Cardiac fibroblast (primary cell): ENCODE measurements at places on chromosomes 7 and 10.

DNA sequence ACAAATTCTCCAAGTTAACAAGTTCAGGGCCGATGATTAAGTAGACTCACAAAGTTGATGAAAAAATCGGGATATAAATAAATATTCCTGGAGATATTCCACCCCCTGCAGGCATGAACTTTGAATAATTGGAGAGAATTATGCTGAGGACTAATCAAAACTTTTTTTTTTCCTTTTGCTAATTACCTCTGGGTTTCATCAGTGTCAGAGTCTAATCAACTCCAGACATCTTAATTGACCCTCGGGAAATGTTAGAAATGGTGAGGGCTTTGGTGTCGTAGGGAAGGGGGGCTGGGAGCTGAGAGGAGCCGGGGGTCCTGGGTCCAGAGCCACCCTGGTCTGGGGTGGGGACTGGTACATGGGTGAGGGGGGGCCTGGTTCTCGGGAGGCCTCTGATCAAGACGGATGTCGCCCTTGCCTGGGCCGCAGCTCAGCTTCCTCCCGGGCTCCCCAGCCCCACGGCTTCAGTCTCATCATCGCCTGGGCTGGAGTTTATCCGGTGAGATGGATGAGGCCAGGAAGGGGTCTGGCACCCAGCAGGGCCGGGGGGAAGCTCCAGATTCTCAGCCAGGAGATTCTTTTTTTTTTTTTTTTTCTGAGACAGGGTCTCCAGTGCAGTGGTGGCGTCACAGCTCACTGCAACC, 30.4 kb upstream of the ELFN1 start:
- DNase-seq = no peak

GRCh38 chr7:12297283-12298108, 86.4 kb downstream of the TMEM106B start:
- DNase-seq = no peak

DNA sequence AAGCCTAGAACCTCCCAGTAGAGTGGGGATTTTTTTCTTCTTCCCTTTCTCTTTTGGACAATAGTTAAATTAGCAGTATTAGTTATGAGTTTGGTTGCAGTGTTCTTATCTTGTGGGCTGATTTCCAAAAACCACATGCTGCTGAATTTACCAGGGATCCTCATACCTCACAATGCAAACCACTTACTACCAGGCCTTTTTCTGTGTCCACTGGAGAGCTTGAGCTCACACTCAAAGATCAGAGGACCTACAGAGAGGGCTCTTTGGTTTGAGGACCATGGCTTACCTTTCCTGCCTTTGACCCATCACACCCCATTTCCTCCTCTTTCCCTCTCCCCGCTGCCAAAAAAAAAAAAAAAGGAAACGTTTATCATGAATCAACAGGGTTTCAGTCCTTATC, 5.4 kb downstream of the OPN1SW start:
- DNase-seq = peak; percentile 70

DNA sequence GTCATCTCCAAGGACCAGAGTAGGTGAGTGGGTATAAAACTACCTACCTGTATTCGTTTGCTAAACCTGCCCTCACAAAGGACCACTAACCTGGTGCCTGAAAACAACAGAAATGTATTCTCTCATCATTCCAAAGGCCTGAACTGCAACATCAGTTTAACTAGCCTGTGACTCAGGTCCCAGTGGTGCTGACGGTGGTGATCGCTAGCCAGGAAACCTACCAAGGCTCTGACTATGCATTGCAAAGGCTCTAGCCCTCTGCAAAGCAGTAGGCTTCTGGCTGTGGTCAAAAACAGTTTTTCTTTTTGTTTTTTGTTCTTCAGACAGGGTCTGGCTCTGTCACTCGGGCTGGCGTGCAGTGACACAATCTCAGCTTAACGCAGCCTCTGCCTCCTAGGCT, 107.5 kb downstream of the NPTX2 start:
- no peak for DNase-seq

DNA sequence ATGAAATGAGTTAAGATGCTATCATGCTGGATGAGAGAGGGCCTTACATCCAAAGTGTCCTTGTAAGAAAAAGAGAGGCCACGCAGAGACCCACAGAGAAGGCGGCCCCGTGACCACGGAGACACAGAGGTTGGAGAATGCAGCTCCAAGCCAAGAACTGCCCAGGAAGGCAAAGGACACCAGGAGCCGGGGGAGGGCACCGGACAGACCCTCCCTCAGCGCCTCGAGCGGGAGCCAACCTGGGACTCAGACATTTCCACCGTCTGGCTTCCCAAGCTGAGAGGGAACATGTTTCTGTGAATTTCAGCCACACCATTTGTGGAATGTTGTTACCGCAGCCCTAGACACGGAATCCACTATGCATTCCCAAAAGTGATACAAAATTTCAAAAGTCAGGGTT, 22.9 kb downstream of the TCERG1L start:
- no peak for DNase-seq

GRCh38 chr10:20993389-20993788, 96.3 kb upstream of the NEBL start:
- peak; percentile 60 for DNase-seq

GRCh38 chr10:113959383-113959760, 84.3 kb upstream of the ADRB1 start:
- no peak for DNase-seq

GRCh38 chr7:26136831-26137230, 15.2 kb upstream of the NFE2L3 start:
- DNase-seq = no peak

DNA sequence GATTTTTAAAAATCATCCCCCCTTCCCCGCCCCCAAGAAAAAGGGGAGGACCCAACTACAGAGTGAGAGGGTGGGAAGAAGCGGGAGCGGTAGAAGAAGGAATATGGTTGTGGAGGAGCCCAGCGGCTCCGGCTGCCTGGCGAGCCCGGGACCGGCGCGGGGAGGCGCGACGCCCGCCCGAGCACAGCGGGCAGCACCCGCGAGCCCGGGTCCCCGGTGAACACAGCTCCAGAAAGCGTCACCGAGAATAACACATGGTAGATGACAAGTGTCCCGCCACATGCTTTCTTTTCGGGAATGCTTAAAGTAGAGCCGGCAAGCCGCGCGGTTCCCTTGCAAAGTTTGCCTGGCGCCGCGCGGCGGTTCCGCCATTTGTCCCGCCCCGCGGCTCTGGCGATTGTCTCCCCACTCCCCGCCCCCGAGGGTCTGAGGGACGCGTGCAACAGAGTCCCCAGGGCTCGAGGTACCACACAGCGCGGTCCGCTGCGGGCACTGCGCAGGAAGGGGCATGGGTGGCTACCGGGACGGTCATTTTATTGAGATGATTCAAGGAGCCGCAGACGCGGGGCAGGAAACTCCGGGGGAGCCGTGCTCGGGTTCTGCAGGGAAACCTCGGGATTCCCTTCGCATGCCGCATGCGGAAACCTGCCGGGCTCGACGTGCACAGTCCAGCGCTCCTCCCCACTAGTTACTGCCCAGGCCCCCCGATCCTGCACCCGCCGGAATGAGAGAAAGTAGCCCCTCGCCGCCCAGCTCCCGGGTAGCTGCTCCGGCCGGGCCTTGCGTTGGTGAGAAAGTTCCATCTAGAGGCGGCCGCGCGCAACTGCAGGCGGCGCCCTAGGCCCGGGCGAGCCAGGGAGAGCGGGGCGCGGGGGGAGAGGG, 781 bp upstream of the GRM8 start:
- peak; percentile 60 for DNase-seq

- DNase-seq = peak; percentile 71
These were observed 2.1 kb downstream of the FAM20C start for GRCh38 chr7:194252-195009.

DNA sequence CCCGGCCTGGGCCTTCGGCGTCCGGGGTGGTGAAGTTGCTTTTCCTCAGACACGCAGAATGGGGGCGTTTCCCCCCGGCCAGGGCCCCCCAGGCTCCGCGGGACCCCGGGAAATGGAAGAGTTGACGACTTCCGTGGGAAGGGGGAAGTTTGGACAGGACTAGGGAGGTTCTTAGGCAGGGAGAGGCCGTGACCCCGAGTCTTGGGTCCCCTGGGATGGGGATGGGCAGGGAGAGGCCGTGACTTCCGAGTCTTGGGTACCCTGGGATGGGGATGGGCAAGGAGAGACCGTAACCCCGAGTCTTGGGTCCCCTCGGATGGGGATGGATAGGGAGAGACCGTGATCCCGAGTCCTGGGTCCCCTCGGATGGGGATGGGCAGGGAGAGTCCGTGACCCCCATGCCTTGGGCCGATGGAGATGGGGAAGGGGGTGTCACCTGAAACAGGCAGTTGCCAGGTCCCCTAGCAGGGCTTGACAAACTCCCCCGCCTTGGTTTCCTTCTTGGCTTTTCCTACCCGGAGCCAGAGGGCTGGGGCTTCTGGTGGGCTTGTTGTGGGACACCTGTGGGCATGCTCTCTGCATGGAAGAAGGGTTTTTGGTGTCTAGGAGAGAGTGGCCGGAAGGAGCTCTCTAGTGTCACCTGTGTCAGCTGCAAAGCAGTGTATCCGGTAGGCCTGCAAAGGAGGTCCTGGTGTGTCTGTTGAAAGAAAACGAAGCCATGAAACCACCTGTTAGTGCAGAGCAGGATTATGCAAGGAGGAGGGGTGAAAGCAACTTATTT, 1.1 kb downstream of the TRRAP start:
- peak; percentile 31 for DNase-seq
